Testis (tissue), 5 donors: ENCODE measurements at places on chromosomes 4 and X. TPM values are rescaled to one million over a fixed set of nuclear protein-coding genes. Genes with fewer than 3 reads are reported as not detected.

The AFM gene
- 0.19 TPM for total RNA-seq

The ALPK1 gene
- 9.7 TPM for total RNA-seq

The RHOH gene
- total RNA-seq: 1.2 TPM

The PDZD4 gene
- total RNA-seq: 13.5 TPM

The KIT gene
- total RNA-seq: 15.2 TPM

DNA sequence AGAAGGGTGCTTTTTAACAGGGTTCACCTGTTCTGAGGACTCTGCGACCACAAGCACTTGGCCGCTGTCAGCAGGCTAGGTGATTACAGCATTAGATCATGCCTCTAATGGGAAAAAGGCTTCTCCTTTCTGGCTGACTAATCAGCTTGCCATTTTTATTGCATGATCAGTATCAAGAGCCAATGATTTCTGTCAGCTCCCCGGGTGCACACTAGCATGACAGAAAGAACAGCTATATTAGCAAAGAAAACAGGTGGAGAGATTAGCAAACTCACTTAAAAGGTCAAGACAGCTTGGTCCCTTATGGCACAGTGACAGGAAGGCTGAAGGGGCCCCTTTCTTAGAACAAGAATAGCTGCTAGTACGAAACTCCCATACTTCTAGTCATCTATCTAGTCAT, 170.0 kb downstream of the SMIM20 start:
- H3K27me3 ChIP-seq: no peaks in the 10 kb centered on the region
- no peak overlapping the region for H3K4me3 ChIP-seq
- DNase-seq: no peak

- no peaks in the 10 kb centered on the region for H3K27me3 ChIP-seq
- H3K27ac ChIP-seq: no peak overlapping the region
Measured at GRCh38 chr4:167020410-167020809, 213.9 kb downstream of the SPOCK3 start.

- no peak for DNase-seq
- no peaks in the 10 kb centered on the region for H3K27me3 ChIP-seq
- no peaks in the 10 kb centered on the region for H3K36me3 ChIP-seq
- H3K4me1 ChIP-seq: no peaks in the 10 kb centered on the region
Measured at GRCh38 chr4:169443748-169444147, 168.6 kb downstream of the NEK1 start.

- H3K4me1 ChIP-seq: no peaks in the 10 kb centered on the region
- no peak overlapping the region for H3K4me3 ChIP-seq
- DNase-seq: no peak
- no peaks in the 10 kb centered on the region for H3K36me3 ChIP-seq
- H3K27me3 ChIP-seq: no peaks in the 10 kb centered on the region
Measured at GRCh38 chr4:3337811-3338210, 45.0 kb downstream of the RGS12 start.

- H3K4me3 ChIP-seq: no peak overlapping the region
- no peaks in the 10 kb centered on the region for H3K27me3 ChIP-seq
- H3K36me3 ChIP-seq: no peaks in the 10 kb centered on the region
Measured at GRCh38 chr4:151991884-151992167, 231.0 kb upstream of the GATB start.

DNA sequence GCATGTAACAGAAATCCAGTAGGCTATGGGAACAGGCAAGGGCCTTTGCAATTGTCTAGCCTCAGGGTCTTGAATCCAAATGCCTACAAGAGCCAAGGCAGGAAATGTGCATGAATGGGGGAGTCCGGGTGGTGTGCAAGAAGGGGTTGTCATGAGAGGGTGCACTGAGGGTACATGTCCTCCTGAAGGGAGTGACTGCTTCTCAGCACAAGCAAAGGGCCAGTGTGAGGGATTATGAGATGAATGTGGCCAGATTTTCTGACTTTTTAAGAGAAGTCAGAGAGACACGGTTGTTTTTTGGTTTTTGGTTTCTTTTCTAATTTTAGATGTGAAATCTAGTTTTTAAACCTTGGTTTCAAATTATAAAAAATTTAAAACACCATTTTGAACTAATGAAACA, 76.5 kb upstream of the LSM6 start:
- H3K4me3 ChIP-seq: no peak overlapping the region
- no peak for DNase-seq
- no peaks in the 10 kb centered on the region for H3K27me3 ChIP-seq
